Activated T-helper 17 cell treated with anti-CD3 and anti-CD28 coated beads, Interleukin-2, amount 50 U/mL, for 72 hours (primary cell): ENCODE measurements at places on chromosomes 12 and 14.
A peak's percentile ranks its signal among the peaks of the same experiment; 100 is the strongest.

DNA sequence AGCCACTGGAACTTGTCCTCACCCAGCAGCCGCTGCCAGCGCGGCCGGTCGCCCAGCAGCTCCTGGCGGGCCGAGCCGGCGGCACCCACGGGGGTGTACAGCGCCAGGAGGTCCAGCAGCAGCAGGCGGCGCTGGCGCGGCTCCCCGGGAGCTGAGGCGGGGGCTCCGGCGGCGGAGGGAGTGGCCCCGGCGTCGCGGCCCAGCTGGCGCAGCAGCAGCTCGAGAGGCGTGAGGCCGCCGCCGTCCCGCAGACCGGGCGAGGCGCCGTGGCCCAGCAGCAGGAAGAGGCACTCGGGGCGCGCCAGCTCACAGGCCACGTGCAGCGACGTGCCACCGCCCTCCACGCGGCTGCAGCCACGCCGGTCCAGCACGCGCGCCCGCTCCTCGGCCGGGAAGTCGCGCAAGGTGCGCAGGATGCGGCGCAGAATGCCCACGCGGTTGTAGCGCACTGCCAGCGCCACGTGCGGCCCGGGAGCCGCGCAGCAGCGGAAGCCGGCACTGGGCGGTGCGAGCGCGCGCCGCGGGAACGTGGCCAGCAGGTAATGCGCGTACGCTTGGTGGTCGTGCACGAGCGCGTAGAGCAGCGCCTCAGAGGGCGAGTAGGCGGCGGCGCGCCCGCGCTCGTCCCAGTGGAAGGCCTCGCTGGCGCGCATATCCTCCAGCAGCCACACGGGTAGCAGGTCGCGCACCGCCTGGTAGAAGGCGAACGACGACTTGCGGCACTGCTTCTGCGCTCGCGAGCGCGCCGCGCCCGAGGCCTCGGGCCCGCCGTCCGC is 2.3 kb downstream of the ANKRD9 start:
- ATAC-seq = no peak

DNA sequence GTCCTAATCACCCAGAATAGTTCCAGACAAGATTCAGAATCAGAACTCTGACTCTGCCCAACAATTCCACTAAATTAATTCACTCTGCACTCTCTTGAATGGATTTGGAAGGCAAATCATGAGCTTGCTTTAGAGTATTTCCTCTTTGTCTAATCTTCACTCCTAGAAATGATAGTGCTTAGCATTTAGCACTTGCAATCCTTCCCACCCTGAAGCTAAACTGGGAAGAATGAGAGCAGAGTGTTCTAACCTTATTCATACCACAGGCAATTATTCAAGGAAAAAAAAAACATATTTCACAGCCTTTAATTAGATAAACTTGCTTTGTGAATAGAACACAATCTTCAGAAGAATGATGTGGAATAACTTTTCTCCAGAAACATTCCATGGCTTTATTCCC is 264.6 kb downstream of the PAWR start:
- no peak for ATAC-seq

GRCh38 chr12:91985002-91985787 is 160.5 kb downstream of the BTG1 start:
- no peak for ATAC-seq

DNA sequence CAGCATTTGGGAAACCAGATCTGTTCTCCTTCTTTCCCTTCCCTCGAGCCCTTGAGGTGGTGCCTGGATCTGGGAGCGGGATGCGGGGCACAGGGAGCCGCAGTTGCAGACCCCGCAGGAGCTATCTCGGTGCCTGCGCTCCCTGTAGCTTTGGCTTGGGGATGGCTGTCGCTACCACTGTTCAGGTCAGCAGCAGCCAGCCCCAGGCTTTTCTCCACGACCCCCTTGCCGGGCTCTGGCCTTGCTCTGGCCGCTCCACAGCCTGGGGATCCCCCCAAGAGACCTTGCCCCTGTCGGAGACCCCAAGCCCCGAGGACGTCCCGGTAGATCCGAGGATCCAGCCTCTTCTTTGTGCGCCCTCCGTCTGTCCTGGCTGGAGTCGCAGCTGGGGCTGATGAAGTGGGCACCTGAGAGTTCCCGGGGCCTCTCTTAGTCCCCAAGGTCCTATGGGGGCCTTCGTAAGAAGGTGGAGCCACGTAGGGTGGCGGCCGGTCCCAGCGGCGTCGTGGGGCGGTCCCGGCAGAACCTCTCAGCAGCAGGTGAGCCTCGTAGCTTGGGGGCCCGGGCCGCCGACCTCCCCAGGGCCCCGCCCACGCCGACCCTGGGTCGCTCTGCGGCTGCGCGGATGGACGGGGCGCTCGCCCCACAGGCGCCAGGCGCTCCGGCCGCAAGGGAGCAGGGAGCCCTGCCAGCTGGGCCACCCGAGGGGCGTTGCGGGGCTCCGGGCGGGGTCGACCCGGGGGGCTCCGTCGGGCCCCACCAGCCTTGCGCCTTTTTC is 1.3 kb downstream of the DDN start:
- ATAC-seq = peak; percentile 20

GRCh38 chr14:34030864-34031263 is 80.0 kb upstream of the EGLN3 start:
- no peak for ATAC-seq
